Stomach (tissue), 19 donors: ENCODE measurements at places on chromosomes 4 and X.
A peak's percentile ranks its signal among the peaks of the same experiment; 100 is the strongest.

DNA sequence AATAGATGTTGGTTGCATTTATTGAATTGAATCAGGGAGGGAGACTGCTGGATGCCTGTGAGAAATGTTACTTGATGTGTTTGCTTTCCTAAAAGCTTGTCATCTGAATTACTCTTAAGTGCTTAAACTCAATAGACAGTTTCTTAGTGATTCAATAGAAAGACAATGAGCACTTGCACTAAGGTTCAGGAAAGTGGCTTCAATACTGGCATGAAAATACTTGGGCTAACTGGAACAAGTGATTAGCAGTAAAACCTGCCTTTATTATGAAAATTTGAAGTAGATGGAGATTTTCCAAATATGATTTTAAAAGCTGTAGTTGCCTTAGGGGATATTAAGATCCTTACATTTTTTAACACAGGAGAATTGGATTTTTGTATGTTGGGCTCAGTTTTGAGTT, 123.3 kb downstream of the RNF150 start:
- no peak for DNase-seq

- DNase-seq: no peak
These were observed 256.0 kb upstream of the SFRP2 start for GRCh38 chr4:154044742-154045485.

GRCh38 chr4:113436360-113436759, 325.2 kb downstream of the CAMK2D start:
- no peak for DNase-seq

DNA sequence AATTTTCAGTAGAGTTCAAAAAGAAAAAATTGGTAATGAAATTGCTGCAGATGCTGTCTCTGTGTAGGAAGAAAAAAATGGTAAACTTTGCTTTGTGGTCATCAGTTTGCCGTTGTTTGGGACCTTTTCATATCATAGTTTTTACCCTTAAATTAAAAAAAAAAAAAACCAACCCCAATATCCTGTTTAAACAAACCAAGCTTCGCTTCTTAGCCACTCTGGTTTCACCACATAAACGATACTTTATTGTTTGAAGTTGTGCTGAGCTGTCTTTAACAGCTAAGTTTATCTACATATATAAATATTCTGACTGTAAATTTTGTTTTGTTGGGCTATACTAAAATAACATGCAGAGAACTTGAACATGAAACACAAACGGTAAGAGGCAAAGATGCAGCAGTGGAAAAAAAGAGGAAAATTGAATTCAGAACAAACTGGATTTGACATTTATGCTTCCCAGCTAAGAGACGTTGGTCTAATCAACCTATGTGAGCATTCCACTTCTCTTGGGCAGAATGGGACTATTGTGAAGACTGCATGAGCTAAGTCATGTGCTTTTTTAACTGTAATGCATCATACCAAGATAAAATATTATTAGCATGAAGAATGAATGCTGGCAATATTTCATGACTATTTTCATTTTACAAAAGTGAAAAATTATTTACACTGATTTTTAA, 15.7 kb upstream of the H2AZ1 start:
- DNase-seq: no peak

DNA sequence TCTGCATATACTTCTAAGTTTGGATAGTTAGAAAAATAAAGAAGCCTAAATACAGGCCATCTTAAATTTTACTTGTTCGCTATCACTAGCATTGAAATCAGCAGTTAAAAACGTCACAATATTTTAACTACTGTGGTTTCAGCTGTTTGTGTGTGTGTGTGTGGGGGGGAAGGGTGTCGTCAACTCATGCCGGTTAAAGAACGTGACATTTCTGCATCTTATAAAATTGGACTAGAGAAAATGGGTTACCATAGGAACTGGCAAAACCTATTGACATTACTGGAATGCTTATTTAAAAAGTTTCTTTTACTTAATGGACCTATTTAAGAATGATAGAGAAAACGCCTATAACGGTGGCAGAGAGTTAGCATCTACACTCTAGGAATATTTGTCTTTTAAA, 1.2 kb upstream of the CNKSR2 start:
- no peak for DNase-seq

GRCh38 chr4:133188433-133189146, 39.5 kb downstream of the PCDH10 start:
- DNase-seq: no peak

- DNase-seq: peak; percentile 27
These were observed 489.1 kb upstream of the INTU start for GRCh38 chr4:127143460-127144195.

DNA sequence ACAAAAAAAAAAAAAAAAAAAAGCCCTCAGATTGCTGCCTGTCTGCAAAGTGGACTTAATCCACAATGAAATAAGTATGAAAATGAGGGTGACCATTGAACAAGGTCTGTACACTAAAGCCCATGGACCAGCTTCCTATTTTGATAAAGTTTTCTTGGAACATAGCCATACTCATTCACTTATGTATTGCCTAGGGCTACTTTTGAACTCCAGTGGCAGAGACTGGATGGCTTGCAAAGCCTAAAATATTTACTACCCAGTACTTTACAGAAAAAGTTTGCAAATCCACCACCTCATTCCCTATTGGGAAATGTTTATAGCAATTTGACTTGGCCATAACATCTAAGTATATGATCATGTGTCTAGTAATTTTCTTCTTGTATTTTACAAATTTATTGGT, 481.7 kb downstream of the NAF1 start:
- no peak for DNase-seq

DNA sequence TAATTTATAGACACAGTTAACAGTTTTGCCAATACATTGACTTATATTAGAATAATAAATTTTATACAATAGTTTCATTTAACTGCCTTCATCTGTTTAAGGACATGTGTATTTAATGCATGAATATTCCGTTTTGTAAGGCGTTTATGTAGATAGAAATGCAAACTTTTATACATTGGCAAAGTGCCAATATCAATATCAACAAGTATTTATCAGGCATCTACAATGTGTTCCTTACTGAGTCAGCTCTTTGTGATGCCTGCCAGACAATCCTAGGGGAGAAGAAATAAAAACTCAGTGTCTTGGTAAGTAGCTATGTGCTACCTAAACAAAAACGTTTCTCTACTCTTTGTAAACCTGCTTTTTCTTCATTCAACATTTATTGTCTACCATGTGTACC, 1142.2 kb downstream of the C4orf33 start:
- DNase-seq: no peak

- DNase-seq: no peak
These were observed 2.4 kb upstream of the PLAC1 start for GRCh38 chrX:134660627-134661026.

GRCh38 chrX:40651620-40652223, 4.4 kb upstream of the CXorf38 start:
- DNase-seq: peak; percentile 77
